ENCODE measurements at places on chromosomes 5 and 9. TPM values are rescaled to one million over a fixed set of nuclear protein-coding genes. Genes with fewer than 3 reads are reported as not detected.

The NCBP1 gene
- 49.8 TPM for polyA plus RNA-seq

The FOXI1 gene
- polyA plus RNA-seq, result 5.2 TPM

The TMEM174 gene
- 22.8 TPM for polyA plus RNA-seq

The AGTPBP1 gene
- 29.9 TPM for polyA plus RNA-seq

The PCDHB2 gene
- 4.9 TPM for polyA plus RNA-seq

The DROSHA gene
- polyA plus RNA-seq, result 91.2 TPM

The QRFP gene
- 0.57 TPM for polyA plus RNA-seq

The ABCA2 gene
- 66.6 TPM for polyA plus RNA-seq

- no peak for DNase-seq
Measured at GRCh38 chr5:118953652-118954005, 34.7 kb downstream of the DTWD2 start.

- DNase-seq, result peak; percentile 28
Measured at GRCh38 chr9:21317956-21318923, 13.1 kb upstream of the IFNA5 start.

- DNase-seq, result no peak
Measured at GRCh38 chr9:77949751-77950436, 81.7 kb downstream of the GNAQ start.

DNA sequence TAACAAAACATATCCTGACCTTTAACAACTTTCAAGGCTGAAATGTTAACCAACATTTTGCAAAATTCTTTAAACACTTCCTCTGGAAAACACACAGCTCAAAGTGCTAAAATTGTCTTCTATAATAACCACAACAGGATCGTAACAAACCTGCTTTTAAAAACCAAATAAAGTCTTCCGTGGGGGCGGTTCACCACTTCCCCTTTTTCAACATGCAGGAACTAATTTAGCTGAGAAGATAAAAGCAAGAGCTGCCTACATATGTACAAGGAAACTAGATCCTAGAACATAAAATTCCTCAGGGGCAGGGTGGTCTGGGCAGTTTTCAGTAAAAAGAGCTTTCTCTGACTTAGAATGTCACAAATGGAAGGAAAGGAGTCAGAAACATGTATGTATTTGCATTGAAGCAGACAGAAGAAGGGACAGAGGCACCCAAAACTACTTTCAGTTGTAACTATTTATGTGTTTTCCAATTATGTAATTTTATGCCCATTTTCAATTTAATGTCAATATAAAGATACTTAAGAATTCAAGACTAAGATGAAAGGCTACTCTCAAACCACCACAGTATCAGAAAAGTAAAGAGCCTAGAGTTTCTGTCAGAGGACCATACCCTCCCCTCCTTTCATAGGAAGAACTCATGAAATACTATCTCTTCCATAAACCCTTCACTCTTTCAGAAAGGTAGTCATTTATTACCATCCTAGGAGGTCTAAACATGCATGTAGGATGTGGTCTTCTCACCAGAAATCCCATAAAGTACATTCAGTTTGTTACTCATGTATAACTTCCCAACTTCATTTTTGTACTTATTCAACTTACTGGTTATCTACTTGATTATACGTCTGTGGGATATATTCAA lies 185.9 kb upstream of the RASA1 start:
- no peak for DNase-seq

- DNase-seq, result no peak
Measured at GRCh38 chr9:116674210-116674980, 12.7 kb upstream of the TRIM32 start.

GRCh38 chr9:101212661-101213060 lies 172.1 kb downstream of the BAAT start:
- DNase-seq, result no peak

- DNase-seq, result no peak
Measured at GRCh38 chr5:41747708-41748107, 122.5 kb downstream of the OXCT1 start.

All from renal cortex interstitium (tissue), 15 donors.